NCI-H526 (cell line): ENCODE measurements at places on chromosomes 7 and 10.
A peak's percentile ranks its signal among the peaks of the same experiment; 100 is the strongest.

GRCh38 chr7:12623885-12624498, 53.5 kb downstream of the SCIN start:
- peak; percentile 63 for DNase-seq

- peak; percentile 46 for DNase-seq
Observed at GRCh38 chr10:22230158-22230833, 12.5 kb upstream of the EBLN1 start.

DNA sequence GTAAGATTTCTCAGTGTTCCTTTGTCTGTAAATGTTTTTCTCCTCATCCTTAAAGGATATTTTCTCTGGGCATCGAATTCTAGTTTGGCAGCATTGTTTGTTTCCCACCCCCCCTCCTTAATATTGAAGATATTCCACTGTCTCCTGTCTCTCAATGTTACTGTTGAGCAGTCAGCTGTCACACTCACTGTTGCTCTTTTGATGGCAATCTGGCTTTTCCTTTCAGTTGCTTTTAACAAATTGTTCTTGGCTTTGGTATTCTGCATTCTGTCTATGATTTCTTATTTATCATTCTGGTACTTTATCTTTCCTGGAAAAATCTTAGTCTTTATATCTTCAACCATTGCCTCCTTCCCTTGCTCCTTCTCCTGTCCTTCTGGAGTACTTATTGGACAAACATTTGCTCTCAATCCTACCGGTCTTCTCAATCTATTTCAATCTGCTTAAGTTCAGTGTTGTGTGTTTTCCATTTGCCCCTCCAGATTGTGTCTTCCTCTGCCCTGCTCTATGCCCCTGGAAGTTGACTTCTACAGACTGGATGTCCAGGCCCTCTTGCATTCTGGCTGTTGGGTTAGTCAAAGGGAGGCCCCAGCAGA, 9.3 kb upstream of the GTPBP4 start:
- DNase-seq = no peak

- no peak for DNase-seq
Observed at GRCh38 chr10:93175490-93175889, 101.8 kb downstream of the CYP26A1 start.

DNA sequence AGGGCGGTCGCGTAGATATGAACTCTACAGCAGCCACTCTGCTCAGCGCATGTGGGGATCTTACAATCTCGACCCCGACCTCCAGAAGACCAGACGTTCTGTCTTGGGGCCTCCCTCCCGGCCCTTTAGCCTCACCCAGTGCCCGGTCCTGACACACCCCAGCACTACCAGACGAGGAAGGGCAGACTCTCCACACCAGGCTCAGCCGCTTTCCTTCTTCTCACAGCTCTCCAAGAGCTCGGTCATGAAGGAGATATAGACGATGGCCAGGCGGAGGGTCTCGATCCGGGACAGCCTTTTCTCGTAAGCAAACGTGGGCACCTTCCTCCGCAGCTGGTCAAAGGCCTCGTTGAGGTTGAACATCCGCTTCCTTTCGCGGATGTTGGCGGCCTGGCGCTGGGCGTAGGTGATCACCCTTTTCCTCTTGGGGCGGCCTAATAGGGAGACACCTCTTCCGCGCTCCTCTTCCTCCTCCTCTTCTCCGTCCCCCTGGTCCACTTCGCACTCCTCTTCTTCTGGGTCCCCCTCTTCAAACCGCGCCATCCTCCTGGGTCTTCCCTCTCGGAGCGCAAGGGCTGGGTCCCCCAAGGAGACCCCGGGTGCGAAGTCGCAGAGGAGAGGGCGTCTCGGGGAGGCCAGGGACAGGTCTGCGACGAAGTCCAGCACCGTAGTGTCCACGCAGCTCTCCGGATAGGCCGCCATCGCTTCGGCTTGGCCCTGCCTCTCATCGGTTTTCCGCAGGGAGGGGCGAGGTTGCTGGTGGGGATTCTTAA, at the start of gene FERD3L:
Gene FERD3L (minus strand): TSS at position 761 of the 773 bp plus-strand sequence. CDS start 59 bp downstream, at position 702.
- no peak for DNase-seq

GRCh38 chr7:156654511-156655234, 14.1 kb downstream of the RNF32 start:
- DNase-seq = no peak

- DNase-seq = no peak
Observed at GRCh38 chr10:51224671-51225161, 150.4 kb downstream of the PRKG1 start.

DNA sequence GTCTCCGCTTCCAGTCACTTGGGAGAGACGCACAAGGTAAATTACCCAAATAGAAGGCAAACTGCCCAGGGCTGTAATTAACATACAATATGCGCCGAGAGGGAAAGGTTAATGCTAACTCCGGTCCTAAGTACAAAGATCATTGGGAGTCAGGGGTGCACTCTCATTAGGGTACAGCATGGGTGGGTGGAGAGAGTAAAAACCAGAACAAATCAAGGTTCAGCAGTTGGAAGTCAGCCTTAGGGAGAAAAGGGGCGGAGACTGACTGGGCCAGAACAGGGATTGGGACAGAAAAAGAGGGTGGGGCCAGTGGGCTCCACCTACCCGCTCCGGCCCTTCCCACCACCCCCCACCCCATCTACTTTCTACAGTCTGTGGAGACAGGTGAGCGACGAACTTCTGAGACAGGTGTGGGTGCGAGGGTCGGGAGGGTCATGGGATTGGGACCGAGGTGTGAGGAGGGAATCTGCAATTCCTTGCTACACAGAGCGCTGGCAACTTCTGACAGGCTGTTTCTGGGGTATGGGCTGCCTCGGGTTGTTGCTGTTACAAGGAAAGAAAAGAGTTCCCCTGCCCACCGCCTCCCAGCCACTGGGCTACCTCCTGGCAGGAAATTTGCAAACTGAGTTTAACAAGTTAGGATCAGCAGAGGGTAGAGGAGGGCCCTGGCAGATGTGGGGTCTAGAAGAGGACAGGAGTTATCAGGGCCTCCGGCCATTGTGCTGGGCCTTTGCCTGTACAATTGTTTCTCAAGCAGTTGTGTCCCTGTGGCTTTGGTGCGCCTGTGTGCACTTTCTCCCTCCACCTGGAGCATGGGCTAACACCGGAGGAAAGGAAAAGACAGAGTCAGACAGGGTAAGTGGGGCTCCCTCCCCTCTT, at the start of gene TMEM139:
Gene TMEM139 (plus strand): TSS at position 368 of the 879 bp plus-strand sequence. CDS start 1,000 bp downstream, outside the sequence.
- no peak for DNase-seq
